Sigmoid colon (tissue), 7 donors: ENCODE measurements at places on chromosomes 5 and 9. TPM values are rescaled to one million over a fixed set of nuclear protein-coding genes. Genes with fewer than 3 reads are reported as not detected.

The C5orf34 gene
- 1.1 TPM for total RNA-seq

The FAM153A gene
- 2.1 TPM for total RNA-seq

The PCDHA6 gene
- 2.2 TPM for total RNA-seq

GRCh38 chr5:1325870-1326531 lies 18.9 kb downstream of the CLPTM1L start:
- H3K36me3 ChIP-seq, result peaks cover 63% of the 10 kb centered on the region
- H3K4me1 ChIP-seq, result no peaks in the 10 kb centered on the region
- DNase-seq, result peak; percentile 56
- H3K27me3 ChIP-seq, result no peaks in the 10 kb centered on the region

GRCh38 chr9:70412832-70413463 lies 1.5 kb downstream of the KLF9 start:
- H3K4me3 ChIP-seq, result peak overlapping the region; percentile 85
- peak; percentile 97 for DNase-seq
- peak overlapping the region; percentile 98 for H3K27ac ChIP-seq
- peaks cover 7% of the 10 kb centered on the region for H3K36me3 ChIP-seq
- peaks cover 55% of the 10 kb centered on the region for H3K4me1 ChIP-seq

DNA sequence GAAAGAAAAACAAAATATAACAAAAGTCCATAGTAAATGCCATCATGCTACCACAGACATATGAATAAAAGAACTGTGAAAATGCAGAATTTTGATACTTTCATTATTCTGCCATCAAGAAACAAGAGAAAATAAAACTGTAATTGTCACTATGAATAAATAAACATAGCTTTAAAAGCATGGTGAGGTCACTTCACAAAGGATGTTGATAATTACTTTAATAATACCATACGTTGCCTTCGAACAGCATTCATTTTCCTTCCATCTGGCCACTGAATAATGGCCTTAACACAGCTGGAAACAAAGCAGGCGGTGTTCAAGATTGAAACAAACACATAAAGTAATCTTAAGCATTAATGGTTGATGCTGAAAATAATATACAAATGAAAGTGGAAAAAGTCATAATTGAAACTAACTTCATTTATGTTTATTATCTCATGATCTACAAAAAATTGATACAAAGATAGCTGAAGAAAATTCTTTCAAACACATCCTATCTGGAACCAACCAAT lies 102.0 kb downstream of the AGTPBP1 start:
- H3K36me3 ChIP-seq, result no peaks in the 10 kb centered on the region
- no peak overlapping the region for H3K4me3 ChIP-seq
- no peak overlapping the region for H3K27ac ChIP-seq
- H3K4me1 ChIP-seq, result no peaks in the 10 kb centered on the region

- no peaks in the 10 kb centered on the region for H3K36me3 ChIP-seq
- no peak overlapping the region for H3K4me3 ChIP-seq
- H3K27ac ChIP-seq, result no peak overlapping the region
- no peaks in the 10 kb centered on the region for H3K27me3 ChIP-seq
- no peaks in the 10 kb centered on the region for H3K4me1 ChIP-seq
Observed at GRCh38 chr5:132238169-132238744, 10.6 kb upstream of the P4HA2 start.
